ENCODE measurements at places on chromosomes 12 and 14.

DNA sequence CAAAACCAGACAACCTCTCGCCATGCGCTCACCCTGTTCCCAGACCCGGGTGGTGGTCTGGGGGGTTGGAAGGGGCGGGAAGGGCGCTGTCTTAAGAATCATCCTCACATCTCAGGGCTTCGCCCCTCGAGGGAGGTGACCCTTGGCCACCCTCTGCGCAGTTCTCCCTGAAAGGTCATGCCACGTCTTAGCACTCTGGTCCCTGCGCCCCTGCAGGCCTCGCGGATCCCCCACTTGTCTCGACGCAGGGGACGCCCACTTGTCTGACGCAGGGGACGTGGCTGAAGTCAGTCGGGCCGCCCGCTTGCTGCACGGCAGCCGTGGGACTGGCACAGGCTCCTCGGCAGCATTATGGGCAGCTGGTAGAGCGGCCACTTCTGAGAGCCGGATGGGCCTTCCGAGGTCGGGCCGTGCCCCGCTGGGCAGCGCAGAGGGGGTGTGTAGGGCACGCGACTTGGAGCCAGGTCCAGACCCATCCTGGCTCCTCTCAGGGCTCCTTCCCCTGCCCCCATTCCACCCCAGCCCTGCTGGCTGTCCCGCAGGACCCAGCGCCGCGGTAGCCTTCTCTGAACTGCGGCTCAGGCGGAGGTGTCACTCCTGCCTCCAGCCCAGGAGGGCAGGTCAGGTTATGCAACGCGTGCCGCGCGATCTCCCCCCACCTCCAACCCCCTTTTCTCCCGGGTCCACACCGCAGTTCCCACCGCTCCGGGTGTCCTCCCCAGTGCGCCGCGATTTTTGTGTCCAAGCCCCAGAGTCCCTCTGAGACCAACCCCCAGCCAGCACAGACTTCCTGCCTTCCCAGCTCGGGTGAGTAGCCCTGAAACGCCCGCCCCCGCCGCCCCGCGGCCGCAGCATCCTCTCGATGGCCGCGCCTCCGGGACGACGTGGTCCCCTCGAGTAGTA, 40.9 kb upstream of the CAPRIN2 start:
- peak; percentile 27 for DNase-seq

DNA sequence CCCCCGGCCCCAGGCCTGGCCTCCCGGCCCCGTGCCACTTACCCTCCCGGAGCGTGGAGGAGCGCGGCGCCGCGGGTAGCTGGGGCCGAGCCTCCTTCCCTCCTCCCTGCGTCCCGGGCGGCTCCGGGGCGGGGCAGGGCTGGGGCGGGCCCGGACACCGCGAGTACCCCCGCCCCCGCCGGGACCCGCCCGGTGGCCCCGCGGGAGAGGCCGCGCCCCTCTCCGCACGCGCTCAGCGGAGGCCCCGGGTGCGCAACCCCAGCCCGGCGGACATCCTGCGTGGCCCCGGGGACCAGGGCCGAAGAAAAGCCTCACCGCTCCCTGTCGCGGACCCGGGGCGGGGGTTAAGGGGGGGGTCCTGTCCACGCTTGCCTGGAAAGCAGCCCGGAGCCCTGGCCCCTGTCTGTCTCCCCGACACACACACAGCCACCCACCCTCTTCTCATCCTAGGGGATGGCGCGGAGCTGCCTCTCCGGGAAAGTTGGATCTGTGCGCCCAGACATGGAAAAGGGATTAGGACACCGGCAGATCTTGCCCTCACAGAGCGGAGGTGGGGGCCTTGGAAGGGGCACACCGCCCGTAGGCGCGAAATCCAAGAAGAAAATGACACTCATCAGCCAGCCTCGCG, at the start of gene SYNE3:
Gene SYNE3, minus strand, starts transcription at position 97 of the 628 bp plus-strand sequence. CDS start 40,829 bp downstream, outside the sequence.
- no peak for DNase-seq

GRCh38 chr12:5068619-5069018, 24.9 kb downstream of the KCNA5 start:
- DNase-seq: no peak

GRCh38 chr12:95955549-95956159, 12.5 kb downstream of the AMDHD1 start:
- DNase-seq: no peak

DNA sequence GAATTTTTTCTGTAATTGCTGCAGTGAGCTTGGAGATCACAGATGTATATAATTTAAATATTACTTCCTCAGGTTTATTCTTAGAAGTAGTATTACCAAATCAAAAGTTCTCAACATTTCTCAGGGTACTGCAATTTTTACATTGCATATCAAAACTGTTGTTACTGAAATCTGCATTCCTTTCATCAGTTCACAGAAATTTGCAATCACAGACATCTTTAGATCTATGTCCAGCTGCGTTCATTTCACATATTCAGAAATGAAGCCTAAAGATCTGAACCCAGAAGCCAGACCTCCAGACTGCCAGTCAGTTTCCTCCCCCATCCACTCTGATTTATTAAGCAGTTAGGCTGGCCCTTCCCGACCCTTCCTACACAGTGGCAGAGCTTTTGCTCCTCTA, 18.2 kb upstream of the IFT81 start:
- DNase-seq: no peak

DNA sequence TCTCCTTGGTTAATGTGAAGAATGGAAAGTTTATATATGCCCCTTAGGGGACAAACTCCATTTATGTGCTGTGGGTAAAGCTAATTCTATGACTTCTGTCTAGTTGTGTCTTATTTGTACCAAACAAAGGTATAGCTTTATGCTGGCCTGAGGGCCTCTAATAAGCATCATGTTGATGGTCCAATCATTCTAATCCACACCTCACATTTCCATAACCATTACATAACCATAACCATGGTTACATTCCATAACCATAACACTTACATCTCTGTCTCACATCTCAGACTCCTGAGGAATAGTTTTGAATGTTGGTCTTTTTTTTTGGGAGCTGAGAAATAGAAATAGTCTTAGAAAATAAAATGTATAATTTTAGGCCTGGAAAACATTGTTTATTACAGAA, 1097.1 kb downstream of the FLRT2 start:
- no peak for DNase-seq

GRCh38 chr14:94936401-94936892, 166.5 kb upstream of the GSC start:
- no peak for DNase-seq

GRCh38 chr14:100345711-100346110, 22.6 kb downstream of the SLC25A47 start:
- DNase-seq: no peak

DNA sequence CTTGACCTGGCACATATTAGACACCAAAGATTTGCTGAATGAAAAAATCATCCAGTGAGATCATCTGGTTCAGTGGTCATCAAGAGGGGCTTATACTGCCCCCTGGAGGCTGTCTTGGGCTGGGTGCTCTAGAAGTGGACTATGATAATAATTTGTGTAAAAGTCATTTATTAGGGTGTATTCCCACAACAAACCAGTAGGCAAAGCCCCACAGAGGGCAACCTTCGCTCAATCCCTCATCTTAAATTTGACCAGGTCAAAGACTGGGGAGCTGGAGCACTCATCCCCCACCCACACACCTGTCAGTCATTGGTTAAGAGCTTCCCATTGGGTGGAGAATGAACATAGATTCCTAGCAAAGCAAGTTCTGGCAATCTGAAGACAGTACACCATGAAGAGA, 20.0 kb upstream of the FICD start:
- DNase-seq: no peak

DNA sequence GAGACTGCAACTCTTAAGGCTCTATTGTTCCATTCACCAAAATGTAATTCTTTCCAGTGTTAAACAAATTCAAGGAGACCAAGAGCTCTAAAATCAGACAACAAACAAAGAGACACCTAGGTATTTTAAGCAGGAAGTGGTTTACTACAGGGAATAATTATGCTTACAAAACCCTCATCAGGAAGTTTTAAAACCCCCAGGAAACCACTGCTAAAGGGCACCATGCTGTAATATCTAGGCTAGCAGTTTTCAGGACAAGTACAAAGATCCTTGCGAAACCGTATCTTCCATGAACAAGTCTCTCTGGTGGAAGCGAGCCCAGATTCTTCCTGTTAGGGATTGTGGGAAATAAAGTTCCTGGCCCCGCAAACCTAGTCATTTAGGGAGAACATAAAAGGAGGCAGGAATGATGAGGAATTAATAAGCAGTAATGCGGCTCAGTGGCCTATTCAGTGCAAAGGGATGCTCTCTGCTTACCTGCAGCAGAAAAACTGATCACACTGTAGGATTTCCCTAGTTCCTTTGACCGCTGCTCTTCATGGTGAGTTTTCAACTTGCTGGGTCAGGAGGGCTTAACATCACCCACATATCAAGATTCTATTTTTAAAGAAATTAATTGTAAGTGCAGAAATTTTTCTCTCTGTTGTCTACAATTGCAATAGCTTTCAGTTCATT, 42.8 kb downstream of the ACSM4 start:
- no peak for DNase-seq

- no peak for DNase-seq
Observed at GRCh38 chr12:62306569-62307530, 46.6 kb downstream of the USP15 start.

GRCh38 chr14:67569651-67570290, 30.3 kb downstream of the PIGH start:
- DNase-seq: no peak

DNA sequence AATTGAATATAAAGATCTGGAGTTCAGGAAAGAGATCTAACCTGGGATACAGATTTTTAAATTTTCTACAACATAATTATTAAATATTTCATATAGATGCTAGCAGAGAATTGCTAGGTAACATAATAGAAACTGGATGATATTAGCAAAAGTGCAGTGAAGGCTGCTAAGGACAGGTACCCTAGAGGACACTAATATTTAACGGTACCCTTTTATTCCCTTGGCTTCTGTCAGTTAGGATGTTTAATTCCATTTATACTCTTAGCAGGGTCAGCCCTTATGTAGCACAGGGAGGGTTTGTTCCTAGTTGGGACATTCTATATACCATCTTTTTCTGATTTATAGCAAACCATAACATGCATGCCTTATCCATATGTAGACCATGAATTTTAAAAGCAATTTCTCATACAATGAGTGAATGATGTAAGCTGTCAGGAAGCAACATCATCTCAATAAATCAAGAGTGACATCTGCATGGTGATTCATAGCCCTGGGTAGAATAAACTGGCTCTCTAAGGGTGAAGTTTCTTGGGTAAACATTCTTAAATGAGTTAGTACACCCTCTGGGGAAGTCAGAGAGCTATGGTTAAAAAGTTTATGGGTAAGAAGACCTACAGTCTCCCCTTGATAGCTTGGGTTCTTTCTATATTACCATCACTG, 404.4 kb upstream of the MGAT4C start:
- DNase-seq: no peak

GRCh38 chr14:103520269-103520656, 2.4 kb downstream of the CKB start:
- no peak for DNase-seq

DNA sequence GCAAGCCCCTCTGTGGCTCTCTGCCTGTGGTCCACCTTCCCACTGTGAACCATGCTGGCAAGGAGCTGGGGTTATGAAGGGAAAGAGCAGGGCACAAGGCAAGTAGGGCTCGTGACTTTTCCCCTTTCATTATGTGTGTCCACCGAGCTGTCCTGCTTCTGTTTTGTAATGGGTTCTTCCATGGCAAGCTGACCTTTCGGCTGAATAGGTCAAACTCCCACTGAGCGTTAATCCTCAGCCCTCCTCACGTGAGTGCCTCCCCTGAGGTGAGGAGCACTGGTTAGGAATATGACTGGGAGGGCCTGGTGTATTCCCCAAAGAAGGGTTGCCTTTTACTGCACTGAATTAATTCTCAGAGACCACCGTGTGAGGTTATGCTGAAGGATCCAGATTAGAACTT, 424.3 kb downstream of the NPAS3 start:
- no peak for DNase-seq

DNA sequence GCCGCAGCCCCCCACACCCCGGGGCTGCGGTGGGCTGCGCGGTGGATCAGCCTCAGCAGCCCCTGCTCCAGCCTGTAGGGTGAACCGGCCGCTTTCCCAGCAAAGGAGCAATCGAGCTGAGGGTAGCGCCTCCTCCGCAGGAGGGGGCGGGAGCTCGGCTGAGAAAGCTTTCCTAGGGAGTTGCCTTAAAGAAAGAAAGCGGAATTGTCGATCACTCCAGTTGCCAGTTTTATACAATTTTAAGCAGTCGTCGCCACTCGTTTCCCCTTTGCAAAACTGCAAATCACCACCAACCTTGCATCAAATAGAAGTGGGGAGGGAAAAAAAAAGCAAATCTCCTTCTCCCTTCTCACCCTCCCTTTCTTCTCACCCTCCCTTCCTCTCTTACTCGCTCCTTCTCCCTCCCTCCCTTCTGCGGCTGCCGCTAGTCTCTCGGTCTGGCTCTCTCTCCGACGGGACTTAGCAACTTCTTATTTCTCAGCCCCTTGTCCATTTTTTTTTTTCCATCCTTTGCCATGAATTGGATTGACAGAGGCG, at the start of gene PDE3A:
Gene PDE3A, plus strand, starts transcription at position 424 of the 537 bp plus-strand sequence. CDS start 748 bp downstream, outside the sequence.
- no peak for DNase-seq

GRCh38 chr14:53954551-53955228, 1.9 kb downstream of the BMP4 start:
- no peak for DNase-seq

GRCh38 chr12:80472911-80473500, 29.0 kb downstream of the PTPRQ start:
- no peak for DNase-seq

DNA sequence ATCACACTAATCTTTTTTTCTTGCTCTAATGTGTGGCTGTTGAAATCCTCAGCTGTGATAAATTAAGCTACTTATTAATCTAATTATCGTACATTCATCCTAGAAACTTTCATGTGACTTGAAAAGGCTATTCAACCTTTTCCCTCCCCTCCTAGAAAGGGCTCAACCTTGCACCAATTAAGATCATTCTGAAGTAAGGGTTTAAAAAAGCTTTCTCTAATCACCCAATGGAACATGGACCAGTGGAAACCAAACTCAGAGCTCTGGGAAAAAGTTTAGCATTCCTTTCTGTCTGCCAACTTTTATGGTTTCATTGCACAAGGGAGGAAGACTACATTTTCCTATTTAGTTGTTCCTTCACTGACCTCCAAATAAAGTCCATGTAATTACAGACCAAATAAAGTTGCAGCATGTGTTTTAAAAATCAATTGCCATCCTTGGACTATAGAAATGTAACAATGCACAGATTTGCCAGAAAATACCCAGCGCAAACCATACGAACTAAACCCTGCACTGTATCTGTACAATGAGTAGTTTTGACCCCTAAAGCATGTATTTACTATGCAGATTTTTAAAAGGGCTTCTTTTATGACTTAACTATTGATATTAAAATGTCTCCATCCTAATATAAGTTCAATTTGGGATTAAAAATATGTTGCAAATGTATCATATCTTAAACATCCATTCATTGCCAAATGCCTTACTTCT, 142.6 kb upstream of the OTX2 start:
- DNase-seq: no peak

- DNase-seq: no peak
Observed at GRCh38 chr14:72666610-72667009, 227.3 kb downstream of the DPF3 start.

All from stimulated activated CD8-positive, alpha-beta memory T cell treated with anti-CD3 and anti-CD28 coated beads, Interleukin-7, amount 100 ng/mL, for 24 hours (primary cell).